ENCODE measurements at places on chromosomes 4 and X.

DNA sequence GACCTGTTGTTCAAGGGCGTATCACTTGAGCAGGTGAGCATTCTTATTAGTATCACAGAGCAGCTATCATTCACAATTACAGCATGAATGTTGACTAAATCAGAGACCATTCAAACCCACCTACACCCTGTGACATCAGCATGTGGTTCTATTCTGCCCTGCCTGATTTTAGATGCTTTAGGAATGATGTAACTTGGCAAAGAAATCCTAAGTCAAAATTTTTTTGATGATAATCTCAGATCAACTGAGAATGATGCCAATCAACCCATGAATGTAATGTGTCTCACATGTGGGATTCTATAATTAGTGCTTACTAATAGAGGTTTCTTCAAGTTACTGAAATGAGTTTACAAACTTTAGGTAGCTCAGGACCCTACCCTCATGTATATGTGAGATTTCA lies 13.4 kb upstream of the CHIC2 start:
- no peak for DNase-seq

- DNase-seq = no peak
Observed at GRCh38 chr4:15149234-15149838, 147.1 kb downstream of the CPEB2 start.

DNA sequence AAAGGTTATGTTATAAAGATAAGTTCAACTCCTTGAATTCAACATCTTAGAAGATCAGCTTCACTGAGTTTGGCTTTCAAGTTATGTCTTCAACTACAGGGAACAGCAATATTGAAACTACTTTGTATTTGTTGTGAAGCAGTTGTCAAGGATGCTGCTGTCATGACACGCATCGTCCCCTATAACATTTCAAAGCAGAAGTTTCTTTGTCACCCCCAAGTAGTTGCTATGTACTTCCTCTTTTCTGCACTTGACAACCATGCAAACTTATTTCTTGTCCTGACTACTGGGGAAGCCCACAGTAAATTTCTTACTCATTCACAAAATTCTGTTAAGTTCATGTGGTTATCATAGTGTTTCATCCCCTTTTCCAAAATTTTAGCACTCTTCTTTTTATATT lies 14.3 kb downstream of the ANTXR2 start:
- no peak for DNase-seq

DNA sequence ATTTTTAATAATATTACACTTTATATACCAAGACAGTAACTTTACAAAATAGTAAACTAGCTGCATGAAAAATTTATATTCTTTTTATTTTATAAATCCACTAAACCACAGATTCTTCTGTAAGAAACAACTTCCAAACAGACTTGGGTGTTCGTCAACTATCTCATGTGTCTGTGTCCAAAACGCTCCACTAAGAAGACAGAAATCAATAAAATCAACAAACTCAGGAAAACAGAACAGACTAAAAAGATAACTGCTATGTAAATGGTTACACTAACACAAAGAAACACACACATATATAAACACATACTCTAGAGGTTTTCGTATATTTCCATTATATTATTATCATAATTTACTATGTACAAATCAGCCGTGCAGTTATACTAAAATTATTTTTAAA lies 158.4 kb downstream of the PPP3CA start:
- no peak for DNase-seq

DNA sequence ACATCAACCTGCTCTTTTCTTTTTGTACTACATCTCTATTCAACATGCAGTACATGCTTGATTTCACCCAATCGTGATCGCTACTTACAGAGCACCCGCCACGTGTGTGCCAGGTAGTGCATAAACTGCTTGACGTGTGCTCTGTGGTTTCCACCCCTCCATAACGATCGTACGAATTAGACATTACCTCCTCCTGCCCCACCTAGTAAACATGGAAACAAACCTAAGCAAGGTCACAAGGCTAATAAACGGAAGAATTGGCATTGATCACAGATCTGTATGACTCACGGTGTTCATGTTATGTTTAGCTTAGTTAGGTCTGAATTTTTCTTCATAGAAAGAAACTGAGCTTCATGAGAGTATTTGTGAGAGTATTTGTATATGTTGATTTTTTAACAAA lies 64.1 kb downstream of the STX18 start:
- no peak for DNase-seq

GRCh38 chr4:38818441-38818976 lies 13.9 kb upstream of the TLR1 start:
- DNase-seq = no peak

DNA sequence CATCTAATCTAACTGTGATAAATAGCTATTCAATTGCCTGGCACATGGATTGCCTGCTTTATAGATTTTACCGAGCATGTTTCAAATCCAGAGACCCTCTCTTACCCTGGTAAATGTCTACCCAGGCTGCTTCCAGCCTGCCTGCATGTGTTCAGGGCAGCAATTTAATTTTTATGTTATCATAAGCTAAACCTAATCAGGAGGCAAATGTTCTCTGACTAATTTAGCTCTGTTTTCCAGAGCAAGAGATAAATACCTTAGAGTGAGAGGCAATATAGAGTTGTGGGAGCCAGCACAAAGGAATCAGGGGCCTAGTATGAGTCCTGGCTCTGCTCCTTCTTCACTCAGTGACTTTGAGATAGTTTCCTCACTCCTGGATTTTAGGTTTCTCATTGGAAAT lies 37.7 kb downstream of the PARM1 start:
- no peak for DNase-seq

- no peak for DNase-seq
Observed at GRCh38 chr4:41012293-41012692, 202.0 kb downstream of the APBB2 start.

GRCh38 chr4:110130576-110131358 lies 67.6 kb downstream of the ELOVL6 start:
- DNase-seq = no peak

DNA sequence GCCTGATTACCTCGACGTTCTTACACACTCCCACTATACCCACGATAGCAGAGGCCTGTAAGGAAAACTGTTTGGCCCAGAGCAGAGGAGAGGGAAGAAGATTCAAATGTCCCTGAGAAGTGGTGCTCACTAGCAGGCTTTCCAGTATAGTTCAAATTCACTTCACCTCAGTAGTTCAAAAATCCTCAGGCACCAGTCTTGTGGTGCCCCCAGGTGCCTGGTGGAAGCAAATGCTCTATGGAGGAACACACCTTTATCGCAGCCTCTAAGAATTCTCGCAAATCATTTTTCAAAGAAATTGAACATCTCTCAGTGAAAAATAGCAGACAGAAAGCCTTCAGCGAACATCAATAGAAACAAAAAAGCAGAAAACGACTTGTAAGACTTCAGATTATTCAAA lies 12.2 kb upstream of the MTMR1 start:
- no peak for DNase-seq

DNA sequence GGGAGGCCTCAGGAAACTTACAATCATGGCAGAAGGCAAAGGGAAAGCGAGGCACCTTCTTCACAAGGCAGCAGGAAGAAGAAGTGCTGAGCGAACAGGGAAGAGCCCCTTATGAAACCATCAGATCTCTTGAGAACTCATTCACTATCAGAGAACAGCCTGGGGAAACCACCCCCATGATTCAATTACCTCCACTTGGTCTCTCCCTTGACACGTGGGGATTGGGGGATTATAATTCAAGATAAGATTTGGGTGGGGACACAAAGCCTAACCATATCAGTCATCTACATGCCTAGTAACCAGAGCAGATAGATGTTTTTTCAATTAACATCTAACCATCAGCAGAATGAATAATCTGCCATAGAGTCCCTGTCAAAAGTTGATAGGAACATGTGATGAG lies 30.4 kb downstream of the FAM13A start:
- no peak for DNase-seq

All from neuronal stem cell (in vitro differentiated cells).